ENCODE measurements at places on chromosomes 3 and 15. TPM values are rescaled to one million over a fixed set of nuclear protein-coding genes. Genes with fewer than 3 reads are reported as not detected.

GRCh38 chr3:43699864-43700263, 9.1 kb downstream of the ABHD5 start:
- ATAC-seq = peak; percentile 48

Gene TGM5
- 13.5 TPM for total RNA-seq

DNA sequence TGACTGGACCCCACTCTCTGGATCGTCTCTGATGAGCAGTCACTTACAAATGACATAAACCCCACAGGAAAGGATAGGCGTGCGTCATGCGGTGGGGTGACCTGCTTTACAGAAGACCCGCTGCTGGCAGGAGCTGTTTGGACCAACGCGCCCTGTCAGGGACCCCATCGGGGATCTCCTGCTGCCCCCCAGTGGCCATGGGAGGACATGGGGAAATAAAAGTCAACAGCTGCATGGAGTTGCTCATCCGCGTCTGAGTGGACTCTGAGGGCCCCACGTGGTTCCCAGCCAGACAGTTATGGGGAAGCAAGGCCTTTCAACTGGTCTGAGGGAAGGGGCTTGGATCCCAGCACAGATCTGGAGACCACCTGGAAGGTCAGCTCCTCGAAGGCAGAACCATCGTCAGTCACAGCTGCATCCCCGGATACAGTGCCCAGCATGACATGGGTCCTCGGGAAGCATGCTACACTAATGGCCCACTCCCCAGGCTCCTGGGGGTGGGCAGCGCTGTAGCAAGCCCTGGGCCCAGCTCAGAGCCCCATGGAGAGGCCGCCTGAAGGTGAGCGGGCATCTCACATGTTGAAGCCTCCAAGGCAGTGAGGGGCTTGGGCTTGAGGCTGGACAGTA, 32.1 kb downstream of the PTH1R start:
- ATAC-seq = peak; percentile 66

GRCh38 chr3:19334120-19334519, 185.8 kb downstream of the KCNH8 start:
- ATAC-seq = no peak

Gene SLCO2A1
- total RNA-seq = 17.6 TPM

DNA sequence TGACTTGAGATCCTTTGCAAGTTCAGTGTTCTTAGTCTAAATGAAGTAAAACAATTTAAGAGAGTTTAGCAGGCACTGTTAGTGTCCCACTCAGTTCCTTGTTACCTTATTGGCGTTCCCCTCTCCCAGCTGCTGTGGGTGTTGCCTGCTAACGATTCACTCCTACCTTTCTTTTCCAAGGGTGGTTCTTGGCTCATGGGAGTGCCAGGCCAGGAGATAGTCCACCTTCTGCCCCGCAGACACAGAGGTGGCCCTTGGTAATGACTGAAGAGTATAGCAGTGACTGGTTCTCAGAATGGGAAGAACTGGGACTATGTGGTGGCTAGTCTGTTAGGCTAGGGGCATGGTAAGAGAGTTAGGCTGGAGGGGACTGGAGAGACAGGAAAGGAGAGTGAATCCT, 240.4 kb downstream of the EDEM1 start:
- ATAC-seq = no peak

DNA sequence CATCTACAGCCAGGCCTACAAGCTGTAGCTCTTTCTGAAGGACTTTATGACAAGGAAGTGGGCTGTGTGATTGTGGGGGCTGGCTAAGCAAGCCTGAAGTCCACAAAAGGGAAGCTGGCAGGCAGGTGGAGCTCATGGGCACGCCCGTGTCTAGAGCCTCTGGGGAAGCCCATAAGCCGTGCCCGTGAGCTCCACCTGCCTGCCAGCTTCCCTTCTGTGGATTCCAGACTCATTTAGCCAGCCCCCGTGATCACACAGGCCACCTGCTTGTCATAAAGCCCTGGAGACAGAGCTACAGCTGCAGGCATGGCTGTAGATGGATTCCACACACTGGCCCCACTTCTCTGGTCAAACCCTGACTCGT, 15.2 kb downstream of the EFCC1 start:
- ATAC-seq = peak; percentile 68

DNA sequence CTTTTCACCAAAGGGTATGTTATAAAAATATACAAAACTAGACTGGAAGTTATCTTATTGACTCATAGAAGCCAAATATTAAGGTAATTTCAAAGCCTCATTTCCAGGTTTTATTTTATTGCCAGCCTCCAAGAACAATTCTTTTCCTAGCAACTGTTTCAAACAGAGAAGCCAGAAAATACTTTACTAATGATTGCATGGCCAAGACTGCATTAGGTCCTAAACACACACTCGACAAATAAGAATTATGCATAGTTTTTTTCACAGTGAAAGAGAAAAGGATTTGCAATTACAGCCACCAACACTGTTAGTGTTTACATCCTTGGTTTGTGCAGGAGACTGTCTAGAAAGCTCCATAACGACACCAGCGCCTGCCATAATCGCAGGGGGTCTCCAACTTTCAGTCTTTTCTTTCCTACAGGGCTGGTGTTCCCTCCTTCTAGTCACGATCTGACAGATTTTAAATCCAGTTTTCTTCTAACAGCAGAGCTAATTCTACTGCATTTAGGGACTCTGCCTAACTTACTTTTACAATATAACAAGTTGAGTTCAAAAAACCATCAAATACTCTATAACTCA, 58.1 kb downstream of the CLASP2 start:
- ATAC-seq = no peak

- ATAC-seq = no peak
Observed at GRCh38 chr15:30033763-30034162, 49.0 kb upstream of the GOLGA8J start.

Gene LRRC15
- total RNA-seq = 0.04 TPM

Gene ANKRD34C
- total RNA-seq = not detected

DNA sequence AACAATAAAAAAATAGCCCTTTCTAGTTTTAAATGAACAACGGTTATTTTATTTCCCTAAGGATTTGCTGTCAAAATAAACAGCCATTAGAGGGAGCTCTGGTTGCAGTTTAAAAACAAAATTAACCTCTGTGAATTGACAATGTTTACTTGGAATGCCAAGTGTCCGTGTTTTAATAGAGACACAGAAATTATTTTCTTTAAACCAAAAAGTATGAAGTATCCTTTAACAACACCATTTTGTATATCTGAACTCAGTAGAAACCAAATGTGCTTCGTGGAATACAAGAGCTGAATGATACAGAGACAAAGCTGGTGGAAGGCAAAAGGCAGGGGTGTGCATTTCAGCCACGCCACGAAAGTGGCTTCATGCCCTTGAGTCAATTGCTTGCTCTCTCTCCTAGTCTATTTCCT, 74.4 kb downstream of the MOBP start:
- ATAC-seq = no peak

GRCh38 chr3:27345959-27346865, 23.0 kb downstream of the NEK10 start:
- ATAC-seq = peak; percentile 47

- ATAC-seq = no peak
Observed at GRCh38 chr15:96896766-96897165, 566.3 kb downstream of the NR2F2 start.

Gene MEF2A
- 25.5 TPM for total RNA-seq

Gene CPNE9
- not detected for total RNA-seq

DNA sequence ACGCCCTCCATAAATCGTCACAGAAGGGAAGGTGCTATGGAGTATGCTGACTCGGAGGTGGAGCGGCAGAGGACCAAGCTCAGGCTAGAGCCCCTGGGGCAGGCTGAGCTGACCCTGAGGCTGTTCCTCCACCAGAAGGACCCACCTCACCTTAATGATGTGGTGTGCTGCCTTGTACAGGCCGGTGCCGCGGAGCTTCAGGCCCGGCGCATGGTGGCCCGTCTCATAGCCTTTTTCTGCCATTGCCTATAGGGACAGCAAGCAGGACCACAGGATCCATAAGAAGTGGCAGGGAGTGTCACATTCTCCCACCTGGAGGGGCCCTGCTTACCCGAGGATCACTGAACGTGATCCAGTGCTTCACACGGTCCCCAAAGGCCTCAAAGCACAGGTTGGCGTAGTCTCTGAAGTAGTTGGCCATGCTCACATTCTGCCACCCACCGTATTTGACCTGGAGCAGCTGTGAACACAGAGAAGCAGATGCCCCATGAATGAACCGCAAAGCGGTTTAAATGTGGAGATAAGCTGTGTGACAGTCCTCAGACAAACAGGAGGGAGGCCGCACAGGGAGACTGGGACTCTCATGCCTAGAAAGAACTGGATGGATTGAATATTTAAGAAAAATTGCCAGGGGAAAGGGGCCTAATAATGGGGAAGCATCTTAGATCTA, 4.8 kb downstream of the LCTL start:
- no peak for ATAC-seq

GRCh38 chr3:12986986-12987385, 86.2 kb downstream of the IQSEC1 start:
- peak; percentile 53 for ATAC-seq

DNA sequence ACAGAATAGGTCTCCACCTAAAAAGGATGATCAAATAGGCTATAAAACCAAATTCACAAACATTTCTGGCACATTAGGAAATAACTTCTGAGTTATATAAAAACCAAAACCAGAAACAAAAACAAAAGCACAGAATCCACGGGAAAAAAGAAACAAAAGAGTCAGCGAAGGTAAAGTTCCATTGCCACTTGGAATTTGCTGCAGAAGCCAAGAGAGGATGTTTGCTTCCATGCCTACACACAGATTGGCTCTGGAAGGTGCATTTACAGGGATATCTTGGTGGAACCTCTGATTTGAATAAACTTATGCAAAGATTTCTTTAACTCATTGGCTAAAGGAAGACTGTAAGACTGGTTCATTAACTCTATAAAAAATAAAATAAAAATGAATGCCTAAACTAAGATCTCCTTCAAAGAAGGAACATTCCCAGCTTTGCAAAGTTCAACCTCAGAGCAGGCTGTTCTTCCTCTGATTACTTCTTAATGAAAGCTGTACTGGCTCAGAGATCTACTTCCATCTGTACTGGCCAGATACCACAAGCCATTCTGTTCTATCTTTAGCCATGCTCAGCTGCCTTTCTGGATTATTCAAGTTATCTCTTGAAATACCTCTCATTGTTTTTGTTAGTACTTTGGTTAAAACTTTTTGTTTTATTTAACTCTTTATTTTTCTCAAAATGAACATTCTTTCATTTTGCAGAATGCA, 537.5 kb upstream of the CCDC54 start:
- ATAC-seq = no peak

Gene MINAR1
- 0.24 TPM for total RNA-seq

DNA sequence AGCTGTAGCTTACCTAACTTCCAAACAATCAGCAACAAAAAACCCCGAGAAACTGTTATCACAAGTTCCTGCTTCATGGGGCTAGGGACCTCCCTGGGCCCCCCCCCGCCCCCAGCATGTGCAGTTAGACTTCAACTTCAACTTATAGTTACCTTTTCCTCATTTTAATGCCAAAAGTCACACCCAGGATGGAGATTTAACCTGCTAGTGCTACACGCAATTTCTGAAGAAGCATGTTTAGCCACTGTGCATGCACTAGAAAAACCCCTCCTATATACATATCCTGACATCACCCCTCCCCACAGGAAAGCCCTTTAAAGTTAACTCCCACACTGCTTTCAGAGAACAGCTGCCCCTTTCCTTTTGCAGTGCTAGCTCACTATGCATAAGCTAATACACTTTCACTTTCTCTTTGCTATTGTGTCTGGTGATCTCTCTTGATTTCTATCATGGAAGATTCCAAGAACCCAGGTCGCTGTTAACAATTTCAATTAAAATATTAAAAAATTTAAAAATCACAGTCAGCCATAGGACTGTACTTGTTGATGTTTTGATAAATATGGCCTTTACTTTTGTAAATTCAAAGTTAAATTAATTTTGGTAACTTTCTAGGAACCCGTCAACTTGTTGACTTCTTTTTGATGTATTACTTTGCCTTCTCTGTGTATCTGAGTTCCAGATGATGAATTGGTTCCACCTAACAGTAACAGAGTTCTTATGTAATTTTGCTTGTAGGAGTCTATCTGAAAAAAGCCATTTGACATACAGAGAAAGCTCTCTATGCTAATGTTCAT, 75.2 kb upstream of the ACAD9 start:
- ATAC-seq = peak; percentile 43

Gene GOLGA8S
- 0.24 TPM for total RNA-seq

DNA sequence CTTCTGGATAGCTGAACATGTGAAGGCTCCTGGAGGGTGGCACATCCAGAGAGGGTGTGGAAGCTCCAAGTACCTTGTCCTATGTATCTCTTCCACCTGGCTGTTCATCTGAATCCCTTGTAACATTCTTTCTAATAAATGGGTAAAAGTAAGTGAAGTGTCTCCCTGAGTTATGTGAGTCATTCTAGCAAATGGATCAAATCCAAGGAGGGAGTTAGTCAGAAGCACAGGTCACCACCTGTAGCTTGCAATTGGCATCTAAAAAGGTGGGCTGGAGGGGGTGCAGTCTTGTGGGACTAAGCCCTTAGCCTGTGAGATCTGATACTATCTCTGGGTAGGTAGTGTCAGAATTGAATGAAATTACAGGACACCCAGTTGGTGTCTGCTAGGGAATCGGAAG, 71.0 kb downstream of the WWTR1 start:
- ATAC-seq = peak; percentile 53

DNA sequence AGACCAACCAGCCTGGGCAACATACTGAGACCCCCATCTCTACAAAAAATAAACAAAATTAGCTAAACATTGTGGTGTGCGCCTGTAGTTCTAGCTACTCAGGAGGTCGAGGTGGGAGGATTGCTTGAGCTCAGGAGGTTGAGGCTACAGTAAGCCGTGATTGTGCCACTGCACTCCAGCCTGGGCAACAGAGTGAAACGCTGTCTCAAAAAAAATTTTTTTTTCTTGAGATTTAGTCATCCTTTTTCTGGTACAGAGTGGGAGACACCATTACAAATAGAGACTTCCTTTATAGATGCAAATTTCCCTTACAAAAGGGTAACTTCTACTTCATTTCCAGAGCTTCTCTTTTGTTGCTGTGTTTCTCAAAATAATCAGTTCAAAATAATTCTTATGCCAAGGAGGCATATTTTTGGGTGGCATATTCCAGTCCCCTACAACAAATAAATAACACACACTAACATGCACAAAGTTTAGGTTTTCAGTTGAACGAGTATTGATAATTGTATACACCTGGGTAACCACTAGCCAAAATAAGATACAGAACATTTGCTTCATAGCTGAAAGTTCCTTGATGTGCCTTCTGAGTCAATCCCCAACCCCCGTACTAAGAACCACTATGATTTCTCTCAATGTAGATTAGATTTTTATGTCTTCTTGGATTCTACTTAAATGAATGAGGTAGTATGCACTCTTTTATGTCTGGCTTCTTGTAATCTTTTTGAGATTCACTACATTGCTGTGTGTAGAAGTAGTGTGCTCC, 248.9 kb upstream of the PROK2 start:
- no peak for ATAC-seq

DNA sequence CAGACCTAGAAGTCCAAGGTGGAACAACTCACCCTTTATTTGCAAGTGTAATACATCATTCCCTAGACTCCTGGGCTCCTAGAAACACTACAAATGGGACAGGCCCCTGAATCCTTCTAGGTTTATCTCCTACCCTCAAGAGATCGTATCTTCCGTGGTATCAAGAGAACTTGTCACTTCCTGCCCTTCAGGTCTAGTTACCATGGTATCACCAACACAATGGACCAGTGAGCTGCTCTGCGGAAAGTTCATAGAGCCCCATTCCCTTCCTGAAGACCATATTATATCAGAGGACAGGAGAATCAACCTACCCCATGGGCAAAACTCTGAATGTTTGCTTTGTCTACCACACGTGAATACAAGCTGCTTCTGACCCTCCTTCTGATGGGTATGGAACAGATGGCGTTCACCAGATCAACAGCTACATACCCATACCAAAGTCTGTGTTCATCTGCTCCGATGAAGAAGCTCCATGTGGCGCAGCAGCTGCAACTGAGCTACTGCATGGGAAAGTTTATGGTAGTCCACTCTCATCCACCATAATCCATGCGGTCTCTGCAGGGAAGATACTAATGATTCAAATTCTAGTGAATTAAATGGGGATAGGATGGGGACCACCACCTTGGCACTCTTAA, 84.6 kb upstream of the KLF13 start:
- no peak for ATAC-seq

Data from esophagus mucosa (tissue), 1 donor.